ENCODE measurements at places on chromosomes 1 and 21. TPM values are rescaled to one million over a fixed set of nuclear protein-coding genes. Genes with fewer than 3 reads are reported as not detected.

DNA sequence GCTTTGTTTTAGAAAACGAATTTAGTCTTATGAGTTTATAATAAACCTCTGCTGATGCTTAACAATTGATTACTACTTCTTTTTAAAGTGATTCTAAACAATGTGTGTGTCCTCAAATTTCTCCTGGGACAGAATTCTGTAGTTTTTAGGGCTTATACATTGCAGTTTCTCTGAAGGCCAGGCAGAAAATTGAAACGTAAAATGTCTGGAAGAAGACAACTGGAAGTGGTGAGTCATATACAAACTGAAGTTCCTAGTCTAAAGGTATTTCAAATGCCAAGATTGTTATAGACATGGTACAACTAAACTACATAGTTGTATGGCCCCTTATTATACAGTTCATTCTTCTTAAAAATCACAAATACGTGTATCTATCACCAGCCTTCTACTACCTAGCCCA, 30.5 kb upstream of the RC3H1 start:
- no peak for DNase-seq

DNA sequence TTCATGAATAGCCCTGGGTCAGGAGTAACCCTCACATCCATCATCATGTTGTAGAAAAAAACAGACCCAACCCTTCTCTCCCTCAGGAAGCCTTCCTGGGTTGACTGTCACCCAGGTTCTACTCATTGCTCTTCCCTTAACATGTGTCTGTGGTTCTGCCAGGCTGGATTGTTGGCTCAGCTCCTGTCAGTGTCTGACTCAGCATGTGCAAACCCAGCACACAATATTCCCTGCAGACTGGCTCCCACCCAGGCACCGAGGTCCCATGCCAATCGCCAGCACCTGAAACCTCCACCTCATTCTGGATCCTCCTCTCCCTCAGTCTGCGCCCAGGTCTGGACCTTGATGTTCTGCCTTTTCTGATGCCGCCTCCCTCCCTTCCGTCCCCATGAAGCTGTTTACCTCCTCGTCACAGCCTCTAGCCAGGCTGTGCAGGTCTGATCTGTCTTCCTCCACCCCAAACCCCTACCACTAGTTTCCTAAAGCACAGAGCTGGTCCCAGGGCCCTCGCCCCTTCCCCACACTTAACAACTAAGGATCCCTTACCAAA, 4.3 kb upstream of the S100A8 start:
- DNase-seq: no peak

DNA sequence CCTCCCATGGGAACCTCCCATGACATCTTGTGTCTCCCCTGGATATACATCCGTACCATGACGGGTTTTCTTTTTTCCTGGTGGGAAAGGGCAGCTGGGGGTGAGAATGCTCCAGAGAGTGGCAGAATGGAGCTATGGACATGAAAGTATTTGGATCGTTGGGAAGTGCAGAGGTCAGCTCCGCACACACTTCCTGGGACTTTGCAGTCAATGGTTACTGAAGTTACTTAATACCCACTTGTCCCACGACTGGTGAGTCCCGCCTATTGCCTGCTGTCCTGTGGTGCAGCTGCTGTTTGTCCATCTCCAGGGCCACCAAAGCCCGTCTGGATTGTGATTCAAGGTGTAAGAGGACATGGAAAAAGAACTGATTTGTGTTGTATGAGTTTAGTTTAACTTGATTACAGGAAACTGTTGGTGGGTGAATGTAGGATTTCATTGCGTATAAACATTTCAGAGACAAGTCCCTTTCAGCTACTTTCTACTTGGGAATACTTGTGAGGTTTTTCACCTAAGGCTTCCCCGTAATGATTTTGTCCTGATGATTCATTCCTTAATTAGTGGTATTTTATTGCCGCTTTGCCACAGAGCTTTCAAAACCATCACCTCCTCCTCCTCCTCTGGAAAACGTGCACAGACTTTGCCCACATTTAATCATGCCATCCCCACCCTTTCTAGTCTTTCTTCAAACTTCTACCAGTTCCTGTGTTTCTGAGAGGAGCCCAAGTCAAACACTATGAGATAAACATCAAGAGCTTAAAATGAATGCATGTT, 308.8 kb downstream of the KIF26B start:
- no peak for DNase-seq

C2CD4D gene
- total RNA-seq: not detected

IRF6 gene
- total RNA-seq: 1.8 TPM
